ENCODE measurements at places on chromosomes 11 and 22. TPM values are rescaled to one million over a fixed set of nuclear protein-coding genes. Genes with fewer than 3 reads are reported as not detected.

CLDN25 gene
- not detected for total RNA-seq

MMP13 gene
- 2.3 TPM for total RNA-seq

OR4X1 gene
- total RNA-seq = not detected

TMPRSS6 gene
- total RNA-seq = not detected

DGCR6 gene
- 10.1 TPM for total RNA-seq

CCDC73 gene
- 0.19 TPM for total RNA-seq

C22orf15 gene
- 0.35 TPM for total RNA-seq

RFPL1 gene
- not detected for total RNA-seq

PHOX2A gene
- total RNA-seq = not detected

PGA5 gene
- not detected for total RNA-seq

C22orf42 gene
- not detected for total RNA-seq
